NCI-H187 (cell line): ENCODE measurements at places on chromosomes 2 and 18.

GRCh38 chr2:85134896-85135659, 1.9 kb downstream of the TCF7L1 start:
- DNase-seq: no peak

DNA sequence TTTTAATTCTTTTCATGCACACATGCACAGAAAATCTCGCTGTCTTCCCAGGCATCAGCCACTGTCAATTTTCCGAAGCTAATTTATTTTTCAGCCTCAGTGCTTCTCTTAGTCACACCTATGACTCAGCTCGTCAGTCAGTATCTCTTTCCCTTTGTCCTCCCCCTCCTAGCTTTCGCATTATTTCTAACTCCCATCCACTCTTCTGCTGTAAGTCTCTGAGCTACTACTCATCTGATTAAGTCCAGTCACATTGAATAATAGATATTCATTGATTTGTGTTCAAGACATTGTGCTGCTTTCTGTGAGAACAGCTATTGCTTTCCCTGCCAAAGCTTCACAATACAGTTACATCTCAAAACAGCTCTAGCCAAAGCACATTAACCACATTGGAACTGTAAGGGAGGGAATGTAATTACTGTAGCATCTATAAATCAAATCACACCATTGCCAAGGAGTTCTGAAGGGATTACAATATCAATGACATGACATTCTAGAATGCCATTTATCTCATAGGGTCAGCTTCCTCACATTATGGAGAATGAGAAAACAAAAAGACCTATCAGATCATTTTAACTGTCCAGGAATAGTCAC, 89.4 kb downstream of the SCN3A start:
- DNase-seq: no peak

GRCh38 chr18:10252494-10252893, 201.9 kb upstream of the APCDD1 start:
- no peak for DNase-seq

DNA sequence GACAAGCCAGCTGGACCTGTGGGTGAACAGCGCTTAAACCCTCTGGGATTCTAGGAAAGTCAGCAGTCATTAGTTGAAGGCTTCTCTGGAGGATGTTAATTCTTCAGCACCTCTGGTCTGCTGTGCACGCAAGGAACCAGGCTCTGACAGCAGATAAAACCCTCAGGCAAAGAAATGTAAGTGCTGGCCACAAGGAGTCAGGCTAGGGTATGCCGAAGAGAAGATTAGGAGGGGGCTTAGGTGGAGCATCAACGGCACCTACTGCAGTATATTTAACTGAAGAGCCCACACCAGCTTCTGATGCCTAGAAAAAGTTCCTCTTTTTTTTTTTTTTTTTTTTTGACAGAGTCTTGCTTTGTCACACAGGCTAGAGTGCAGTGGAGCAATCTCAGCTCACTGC, 304.2 kb upstream of the MC4R start:
- DNase-seq: no peak

GRCh38 chr18:27226556-27227075, 41.5 kb upstream of the CHST9 start:
- DNase-seq: no peak

GRCh38 chr2:113012436-113013335, 7.4 kb downstream of the IL36A start:
- DNase-seq: no peak

GRCh38 chr2:232542715-232543467, 3.4 kb downstream of the CHRNG start:
- DNase-seq: no peak

DNA sequence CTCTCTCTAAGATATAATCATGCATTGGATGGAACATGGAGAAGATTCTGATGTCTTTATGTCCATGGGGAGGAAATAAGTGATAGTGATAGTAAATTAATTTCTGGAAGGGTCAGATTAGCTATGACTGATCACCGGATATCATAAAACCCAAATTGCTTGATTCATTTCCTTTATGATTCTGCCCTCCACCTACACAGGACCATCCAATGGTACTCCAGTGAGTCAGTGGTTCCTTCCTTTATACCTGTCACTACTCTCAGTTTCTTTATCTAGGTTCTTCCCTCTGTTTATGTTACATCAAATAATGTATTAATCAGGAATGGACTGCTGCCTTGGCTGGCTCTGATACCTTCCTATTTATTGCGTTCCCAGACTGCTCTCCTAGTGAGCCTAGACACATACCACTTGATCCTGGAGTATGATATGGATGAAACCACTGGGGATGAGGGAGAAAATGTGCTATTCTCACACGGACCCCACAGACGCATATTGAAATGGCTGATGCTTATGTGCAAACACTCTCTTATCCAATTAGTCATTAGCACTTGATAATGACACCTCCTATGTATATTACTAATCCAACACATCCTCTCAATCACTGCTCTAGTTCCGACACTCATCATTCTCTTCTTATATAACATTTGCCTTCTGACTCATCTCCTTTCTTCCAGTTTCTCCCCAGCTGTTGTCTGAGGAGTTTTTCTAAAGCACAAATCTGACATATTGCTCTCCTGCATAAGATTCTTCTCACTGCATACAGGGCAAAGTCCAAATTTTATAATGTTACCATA, 315.6 kb downstream of the INSIG2 start:
- DNase-seq: no peak

GRCh38 chr2:219392754-219393153, 5.0 kb upstream of the DNPEP start:
- no peak for DNase-seq

- no peak for DNase-seq
These were observed 24.0 kb upstream of the TMEM37 start for GRCh38 chr2:119407430-119408220.

- DNase-seq: no peak
These were observed 289.3 kb upstream of the TANK start for GRCh38 chr2:160870729-160871465.

DNA sequence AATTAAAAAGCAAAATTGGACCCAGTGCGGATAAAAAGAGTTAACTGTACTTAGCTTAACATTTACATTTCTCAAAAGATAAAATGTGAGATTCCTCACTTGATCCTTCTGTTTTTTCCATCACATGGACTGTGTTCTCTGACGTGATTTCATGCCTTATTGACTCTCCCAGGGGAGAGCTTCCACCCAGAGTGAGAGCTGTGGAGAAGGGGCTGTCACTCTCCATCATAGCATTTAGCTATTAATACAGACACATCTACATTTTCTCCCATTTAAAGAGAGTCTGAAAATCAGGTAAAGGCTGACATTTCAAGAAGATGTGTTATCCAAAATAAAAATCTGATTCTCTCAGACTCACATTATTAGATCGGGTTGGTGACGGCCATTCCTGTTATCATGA, 493.8 kb downstream of the FBXO15 start:
- DNase-seq: no peak

DNA sequence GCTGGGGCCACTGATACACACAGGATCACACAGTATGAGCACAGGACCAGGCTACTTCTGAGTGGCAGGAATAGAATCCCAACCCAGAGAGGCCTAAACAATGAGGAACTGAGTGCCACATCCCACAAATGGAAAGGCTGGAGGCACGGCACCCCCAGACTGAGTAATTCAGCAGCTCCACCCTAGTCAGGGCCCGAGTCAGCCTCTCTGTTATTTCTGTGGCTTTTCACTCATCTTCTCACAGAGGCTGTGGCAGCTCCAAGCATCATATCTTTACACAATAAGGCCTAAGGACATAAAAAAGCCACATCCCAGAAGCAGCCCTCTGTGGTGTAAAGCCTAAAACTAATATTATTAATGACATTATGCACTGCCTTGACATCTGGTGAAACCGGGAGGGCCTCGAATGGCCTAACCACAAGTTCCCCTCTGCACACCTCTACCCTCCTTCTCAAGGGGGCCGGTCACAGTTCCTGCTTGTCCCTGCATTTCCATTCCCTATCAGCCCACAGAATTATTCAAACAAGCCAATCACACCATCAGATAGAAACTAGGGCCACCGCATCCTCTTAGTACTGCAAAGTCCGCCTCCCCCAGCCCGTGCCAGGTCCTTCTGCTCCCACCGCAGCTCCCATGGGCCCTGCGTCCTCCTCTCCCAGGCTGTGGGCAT, 12.5 kb upstream of the MAL start:
- DNase-seq: no peak

DNA sequence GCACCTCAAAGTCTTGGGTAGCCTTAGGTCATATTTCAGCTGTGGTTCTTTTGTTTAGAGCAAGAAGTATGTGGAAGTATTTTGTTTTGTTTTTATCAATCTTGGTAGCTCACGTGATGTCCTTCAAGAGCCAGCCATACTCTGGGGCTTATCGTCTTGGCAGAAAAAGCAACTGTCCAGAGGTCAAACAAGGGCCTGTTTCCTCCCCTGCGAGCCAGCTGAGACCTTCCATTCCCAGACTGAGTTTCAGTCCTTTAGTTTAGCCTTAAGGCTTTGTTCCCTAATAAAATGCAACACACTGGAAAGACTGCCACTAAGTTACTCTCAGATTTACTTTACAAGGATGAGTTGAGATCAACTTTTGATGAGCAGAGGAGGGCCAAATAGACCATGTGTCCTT, 63.5 kb downstream of the TXNL1 start:
- DNase-seq: no peak

DNA sequence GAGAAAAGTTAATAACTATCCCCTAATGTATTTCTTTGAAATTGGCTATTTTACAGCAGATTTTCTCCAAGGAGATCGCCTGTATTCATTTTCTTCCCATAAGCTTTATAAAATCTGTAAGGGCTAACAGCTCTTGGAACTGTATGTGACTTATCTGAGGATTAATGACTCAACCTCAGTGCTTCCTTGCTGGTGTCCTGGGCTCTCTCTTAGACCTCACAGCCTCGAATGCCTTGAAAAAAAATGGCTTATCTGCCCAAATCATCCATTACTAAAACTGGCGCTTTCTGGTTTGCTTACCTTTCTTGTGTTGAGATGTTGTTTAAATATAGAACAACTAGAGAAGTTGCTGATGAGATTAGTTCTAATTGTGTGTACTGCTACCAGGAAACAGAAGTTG, 713.6 kb downstream of the SLC4A3 start:
- DNase-seq: no peak

- DNase-seq: no peak
These were observed 98.7 kb upstream of the ALKAL2 start for GRCh38 chr2:386406-387103.

GRCh38 chr2:209476367-209477208, 52.7 kb downstream of the MAP2 start:
- no peak for DNase-seq

- DNase-seq: no peak
These were observed 109.0 kb upstream of the BZW1 start for GRCh38 chr2:200702646-200703118.

DNA sequence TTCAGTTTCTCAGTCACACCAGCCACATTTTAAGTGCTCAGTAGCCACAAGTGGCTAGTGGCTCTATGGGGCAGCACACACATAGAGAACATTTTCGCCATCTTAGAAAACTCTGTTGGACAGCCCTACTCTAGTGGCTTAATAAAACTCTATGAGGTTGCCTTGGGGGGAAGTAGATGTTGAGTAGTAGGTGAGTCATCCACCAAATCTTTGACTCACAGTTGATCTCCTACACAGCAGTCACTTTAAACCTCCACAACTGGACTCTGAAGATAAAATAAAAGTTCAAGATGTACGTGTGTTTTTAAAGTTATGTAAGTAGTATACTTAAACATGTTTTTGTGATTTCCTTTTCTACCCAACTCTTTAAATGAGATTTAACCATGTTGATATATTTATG, 379.0 kb downstream of the SETBP1 start:
- no peak for DNase-seq

DNA sequence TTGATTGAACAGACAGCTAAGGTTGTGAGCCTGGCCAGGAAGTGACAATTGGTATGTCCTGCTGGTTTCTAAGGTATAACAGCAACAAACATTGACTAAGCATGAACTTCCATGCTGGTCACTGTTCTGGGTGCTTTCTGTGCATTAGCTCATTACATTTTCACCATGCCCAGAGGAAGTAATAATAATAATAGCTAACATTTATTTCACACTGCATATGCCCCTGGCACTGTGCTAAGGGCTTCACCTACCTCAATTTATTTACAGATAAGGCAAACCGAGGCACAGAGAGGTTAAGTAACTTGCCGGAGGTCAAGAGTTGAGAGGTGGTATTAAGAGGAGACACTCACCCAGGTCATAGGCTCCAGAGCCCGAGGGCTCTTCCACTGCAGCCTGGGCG, 113.6 kb downstream of the PDCL3 start:
- no peak for DNase-seq

GRCh38 chr2:178177066-178177679, 17.1 kb upstream of the OSBPL6 start:
- no peak for DNase-seq

DNA sequence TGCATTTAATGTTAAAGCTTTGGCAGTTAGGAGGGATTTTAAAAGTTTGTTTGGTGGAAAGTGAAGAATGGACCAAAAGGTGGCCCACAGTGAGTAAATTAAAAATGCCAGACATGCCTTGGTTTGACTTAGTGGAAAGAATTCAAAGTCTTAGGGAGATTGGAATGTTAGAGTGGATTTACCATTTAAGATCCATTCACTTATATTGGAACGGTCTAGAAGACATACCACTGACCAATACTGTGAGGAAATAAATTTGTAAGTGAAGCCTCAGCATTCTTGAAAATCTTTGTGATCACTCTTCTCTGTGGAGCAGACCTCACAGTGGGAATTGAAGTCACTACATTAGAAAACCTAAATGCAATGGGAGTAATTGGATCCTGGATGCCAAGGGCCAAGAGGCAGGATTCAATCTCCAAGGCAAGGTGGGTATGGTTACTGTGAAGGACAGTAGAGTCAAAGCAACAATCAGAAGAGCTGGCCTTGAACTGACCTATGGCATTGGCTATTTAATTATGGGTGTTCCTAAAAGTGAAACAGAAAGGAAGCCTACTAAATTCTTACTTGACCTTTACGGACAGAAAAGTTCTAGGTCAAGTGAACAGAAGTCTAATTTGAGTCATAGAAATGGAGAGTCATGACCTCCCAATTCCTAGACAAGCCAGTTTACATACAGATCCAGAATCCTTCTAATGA, 40.2 kb upstream of the VRK2 start:
- DNase-seq: no peak

DNA sequence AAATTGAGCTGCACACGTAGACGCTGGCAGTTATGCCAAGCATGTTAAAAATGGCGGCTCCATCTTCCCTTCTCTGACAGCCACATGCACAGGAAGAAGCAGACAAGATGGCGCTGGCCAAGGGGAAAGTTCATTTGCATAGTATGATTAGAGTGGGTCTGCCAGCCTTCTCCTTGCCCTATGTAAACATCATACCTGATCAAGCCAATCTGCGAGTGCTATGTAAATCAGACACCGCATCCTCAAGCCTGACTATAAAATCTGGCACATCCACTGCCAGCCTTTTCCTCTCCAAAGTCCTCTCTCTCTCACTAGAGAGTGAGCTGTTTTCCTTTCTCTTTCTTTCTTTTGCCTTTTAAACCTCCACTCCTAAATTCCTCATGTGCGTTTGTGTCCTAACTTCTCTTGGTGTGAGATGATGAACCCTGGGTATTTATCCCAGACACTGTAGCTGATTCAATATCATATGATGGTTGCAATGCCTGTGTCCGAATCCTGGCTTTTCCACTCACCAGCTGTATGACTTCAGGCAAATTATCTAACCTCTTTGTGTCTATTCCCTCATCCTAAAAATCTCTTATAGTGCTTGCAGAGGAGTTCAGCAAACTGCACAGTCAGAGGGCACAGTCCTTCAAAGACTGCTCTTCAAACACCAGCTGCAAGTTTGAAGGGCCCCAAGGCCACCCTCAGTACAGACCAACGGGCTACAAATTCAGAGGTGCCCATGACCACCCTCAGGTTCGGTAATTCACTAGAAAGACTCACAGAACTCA, 39.3 kb upstream of the ITSN2 start:
- DNase-seq: no peak

GRCh38 chr2:229445019-229445418, 173.9 kb upstream of the PID1 start:
- DNase-seq: no peak
